ENCODE measurements at places on chromosomes 3 and 15.
A peak's percentile ranks its signal among the peaks of the same experiment; 100 is the strongest.

GRCh38 chr3:7565574-7565973, 704.7 kb downstream of the GRM7 start:
- no peak for DNase-seq

DNA sequence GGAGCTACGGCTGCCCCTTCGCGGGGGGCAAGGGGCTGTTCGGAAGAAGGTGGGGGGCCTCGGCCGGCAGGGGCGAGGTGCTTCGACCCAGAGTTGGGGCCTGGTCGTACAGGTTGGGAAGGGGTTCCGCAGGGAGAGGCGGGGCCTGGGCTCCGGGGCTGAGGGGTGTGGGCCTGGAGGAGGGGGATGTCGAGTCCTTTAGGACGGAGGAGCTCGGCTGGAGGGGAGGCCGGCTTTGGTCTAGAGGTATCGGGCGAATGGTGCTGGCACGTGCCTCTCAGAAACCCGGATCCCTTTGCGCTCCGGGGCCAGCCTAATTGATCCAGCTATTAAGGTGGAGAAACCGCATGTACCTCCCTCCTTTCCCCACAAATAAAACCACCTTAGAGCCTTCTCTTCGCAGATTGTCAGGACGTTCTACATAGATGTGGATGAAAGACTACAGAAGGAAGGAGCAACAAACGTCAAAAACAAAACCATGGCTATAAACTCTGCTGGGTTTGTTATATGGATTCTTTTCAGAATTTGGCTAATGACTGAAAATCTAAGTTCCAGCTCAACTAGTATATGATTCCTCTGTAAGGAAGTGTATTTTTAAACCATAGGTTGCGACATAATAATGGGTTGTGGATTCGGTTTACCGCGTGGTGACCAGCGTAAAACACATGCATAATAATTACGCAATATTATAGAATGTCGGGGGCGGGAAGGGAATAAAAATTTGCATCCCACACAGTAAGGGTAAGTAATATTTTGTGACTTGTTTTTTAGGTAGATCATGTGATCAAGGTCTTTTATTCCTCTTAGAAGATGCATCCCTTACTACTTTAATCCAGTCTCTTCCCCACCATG, 644 bp upstream of the NGLY1 start:
- DNase-seq = no peak

GRCh38 chr3:168622795-168623194, 527.1 kb upstream of the GOLIM4 start:
- DNase-seq = no peak

DNA sequence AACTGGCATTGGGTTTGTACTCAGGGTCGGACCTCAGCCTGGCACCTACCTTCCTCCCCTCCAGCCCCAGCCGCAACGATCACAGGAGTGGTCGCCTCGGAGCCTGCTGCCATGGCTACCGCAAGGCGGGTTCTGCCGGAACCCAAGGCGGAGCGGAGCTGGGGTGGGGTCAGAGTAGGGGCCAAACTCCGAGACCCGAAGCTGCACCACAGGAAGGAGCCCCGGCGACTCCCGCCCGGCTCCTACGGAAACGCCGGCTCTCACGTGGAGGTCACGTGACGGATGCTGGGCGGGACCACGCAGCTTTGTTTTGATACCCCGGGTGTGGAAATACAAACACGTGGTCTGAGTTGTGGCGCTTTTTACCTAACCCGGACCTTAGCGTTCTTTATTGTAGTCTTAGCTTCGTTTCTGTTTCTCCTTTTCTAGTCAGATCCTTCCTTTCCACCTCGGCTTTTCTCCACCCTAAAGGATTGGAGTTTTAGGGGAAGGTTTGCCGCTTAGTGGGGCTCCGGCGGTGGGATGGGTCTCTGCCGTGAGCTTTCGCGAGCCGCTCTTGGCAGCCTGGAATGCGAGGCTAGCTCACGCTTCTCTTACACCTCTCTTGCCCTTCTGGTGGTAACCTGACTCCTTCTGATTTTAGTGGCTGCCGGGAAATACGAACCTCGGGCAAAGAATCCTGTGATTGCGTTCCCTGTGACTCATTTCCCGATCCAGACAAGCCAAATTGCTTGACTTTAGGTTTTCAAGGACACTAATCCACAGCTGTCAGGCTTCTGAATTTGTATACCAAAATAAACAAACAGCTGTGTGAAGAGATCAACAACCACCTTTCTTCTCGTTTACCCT, at the start of gene HSPBAP1:
Gene HSPBAP1, minus strand, starts transcription at position 264 of the 849 bp plus-strand sequence. Its CDS starts 151 bp downstream, at position 113.
- DNase-seq = peak; percentile 82

GRCh38 chr3:69938931-69939330, 60.6 kb upstream of the SAMMSON start:
- DNase-seq = no peak

DNA sequence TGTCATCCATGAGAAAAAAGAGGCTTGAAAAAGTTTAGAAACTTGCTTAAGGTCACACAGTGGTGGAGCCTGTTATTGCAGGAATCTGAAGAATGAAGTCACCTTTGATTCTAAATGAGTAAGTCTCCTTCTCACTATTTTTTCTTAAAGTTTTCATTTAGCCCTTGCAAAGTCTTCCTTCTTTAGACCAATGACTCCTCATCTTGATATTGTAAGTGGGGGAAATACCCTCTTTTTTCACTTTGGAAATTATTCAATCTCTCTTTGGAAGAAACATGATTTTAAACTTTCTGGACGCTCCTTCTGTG, 787 bp upstream of the SLMAP start:
- DNase-seq = no peak

- DNase-seq = no peak
These were observed 118.4 kb upstream of the GPR149 start for GRCh38 chr3:154548341-154548740.

- no peak for DNase-seq
These were observed 280.4 kb downstream of the FHIT start for GRCh38 chr3:60970850-60971249.

DNA sequence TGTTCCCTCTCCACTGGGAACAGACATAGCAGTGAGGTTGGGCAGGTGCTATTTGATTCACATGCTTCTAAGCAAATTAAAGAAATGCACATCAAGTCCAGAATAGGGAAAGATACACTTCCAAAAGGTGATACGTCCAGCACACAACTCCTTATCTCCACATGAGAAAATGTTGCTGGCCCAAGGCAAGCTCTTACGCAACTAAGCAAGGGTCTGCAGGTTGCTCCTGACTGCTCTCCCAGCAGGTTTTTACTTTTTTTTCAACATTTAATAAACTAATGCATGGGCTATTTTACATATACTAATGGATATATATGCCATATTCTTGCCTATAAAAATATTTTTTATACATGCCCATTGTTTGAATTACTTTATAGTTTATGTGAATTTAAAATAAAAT, 818.5 kb upstream of the ROBO1 start:
- no peak for DNase-seq

Measured in stimulated activated CD4-positive, alpha-beta T cell treated with anti-CD3 and anti-CD28 coated beads, Interleukin-2, amount 100 ng/mL, for 4 hours (primary cell).